ENCODE measurements at places on chromosomes 6 and 20. TPM values are rescaled to one million over a fixed set of nuclear protein-coding genes. Genes with fewer than 3 reads are reported as not detected.
A peak's percentile ranks its signal among the peaks of the same experiment; 100 is the strongest.

- peak; percentile 60 for DNase-seq
- H3K4me3 ChIP-seq = no peak overlapping the region
- H3K27me3 ChIP-seq = no peaks in the 10 kb centered on the region
- H3K4me1 ChIP-seq = peaks cover 26% of the 10 kb centered on the region
Observed at GRCh38 chr20:5864873-5865587, 85.3 kb downstream of the TRMT6 start.

- H3K27ac ChIP-seq = no peak overlapping the region
- peaks cover 38% of the 10 kb centered on the region for H3K4me1 ChIP-seq
- no peak overlapping the region for H3K4me3 ChIP-seq
- no peaks in the 10 kb centered on the region for H3K36me3 ChIP-seq
- no peaks in the 10 kb centered on the region for H3K27me3 ChIP-seq
Observed at GRCh38 chr20:59015411-59015810, 3.8 kb upstream of the TUBB1 start.

DNA sequence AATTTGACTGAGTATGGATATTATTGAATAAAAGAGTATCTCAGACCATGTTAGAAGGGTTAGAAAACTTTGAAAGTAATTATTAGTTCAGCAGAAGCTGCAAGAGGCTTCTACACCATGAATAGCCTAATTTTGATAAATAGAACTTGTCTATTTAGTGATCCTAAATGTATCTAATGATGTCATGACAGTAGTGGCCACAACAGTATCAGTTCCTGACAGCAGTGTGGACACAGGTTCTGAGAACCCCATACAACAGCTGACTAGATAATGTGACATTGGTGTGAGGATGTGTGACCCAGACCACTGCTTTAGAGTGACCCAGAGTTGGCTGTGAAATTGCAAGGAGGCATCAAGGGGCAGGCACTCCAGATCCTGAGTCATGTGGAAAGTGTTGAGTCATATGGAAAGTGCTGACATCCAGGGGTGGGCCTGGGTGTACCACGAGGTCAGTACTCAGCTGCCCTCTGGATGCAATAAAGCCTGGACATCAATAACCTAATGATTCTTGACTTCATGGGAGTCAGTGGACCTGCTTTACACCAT is 754.7 kb downstream of the DHX35 start:
- no peak overlapping the region for H3K27ac ChIP-seq
- no peaks in the 10 kb centered on the region for H3K36me3 ChIP-seq
- H3K4me3 ChIP-seq = no peak overlapping the region
- peak; percentile 2 for DNase-seq
- no peaks in the 10 kb centered on the region for H3K27me3 ChIP-seq

GRCh38 chr6:106556368-106556960 is 72.8 kb downstream of the RTN4IP1 start:
- DNase-seq = peak; percentile 25
- no peak overlapping the region for H3K4me3 ChIP-seq

- H3K4me3 ChIP-seq = no peak overlapping the region
- no peaks in the 10 kb centered on the region for H3K36me3 ChIP-seq
- no peaks in the 10 kb centered on the region for H3K4me1 ChIP-seq
- H3K27ac ChIP-seq = no peak overlapping the region
- no peaks in the 10 kb centered on the region for H3K27me3 ChIP-seq
Observed at GRCh38 chr6:23873161-23873560, 252.9 kb upstream of the NRSN1 start.

DNA sequence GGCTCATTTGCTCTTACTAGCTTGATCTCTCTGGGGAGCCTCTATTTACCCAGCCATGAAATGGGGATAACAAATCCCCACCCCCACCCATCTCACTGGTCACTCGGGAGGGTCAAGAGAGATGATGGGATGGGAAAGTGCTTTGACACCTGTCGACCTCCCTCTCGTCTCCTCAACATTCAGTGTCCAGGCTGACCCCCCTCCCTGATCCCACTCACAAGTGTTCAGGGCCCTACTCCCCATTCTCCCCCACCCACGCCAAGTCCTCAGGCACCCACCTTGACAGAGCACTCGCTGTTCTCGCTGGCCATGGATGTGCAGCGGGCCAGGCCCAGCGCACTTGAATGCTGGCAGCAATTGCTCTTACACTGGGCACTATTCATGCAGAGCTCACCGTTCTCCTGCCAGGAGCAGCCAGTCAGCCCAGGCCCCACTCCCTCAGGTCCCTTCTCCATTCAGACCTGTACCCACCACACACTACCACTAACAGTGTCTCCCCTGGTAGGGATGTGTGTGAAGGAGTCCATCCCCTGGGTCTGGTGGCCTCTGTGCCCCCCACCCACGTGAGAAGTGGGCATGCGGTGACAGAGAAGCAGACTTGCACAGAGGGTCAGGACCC is 1.6 kb downstream of the CLPS start:
- DNase-seq = no peak
- H3K4me1 ChIP-seq = no peaks in the 10 kb centered on the region
- no peak overlapping the region for H3K4me3 ChIP-seq
- no peaks in the 10 kb centered on the region for H3K36me3 ChIP-seq

- no peak overlapping the region for H3K4me3 ChIP-seq
- H3K27ac ChIP-seq = no peak overlapping the region
- H3K4me1 ChIP-seq = no peaks in the 10 kb centered on the region
Observed at GRCh38 chr6:40146902-40147301, 212.6 kb upstream of the MOCS1 start.

DNA sequence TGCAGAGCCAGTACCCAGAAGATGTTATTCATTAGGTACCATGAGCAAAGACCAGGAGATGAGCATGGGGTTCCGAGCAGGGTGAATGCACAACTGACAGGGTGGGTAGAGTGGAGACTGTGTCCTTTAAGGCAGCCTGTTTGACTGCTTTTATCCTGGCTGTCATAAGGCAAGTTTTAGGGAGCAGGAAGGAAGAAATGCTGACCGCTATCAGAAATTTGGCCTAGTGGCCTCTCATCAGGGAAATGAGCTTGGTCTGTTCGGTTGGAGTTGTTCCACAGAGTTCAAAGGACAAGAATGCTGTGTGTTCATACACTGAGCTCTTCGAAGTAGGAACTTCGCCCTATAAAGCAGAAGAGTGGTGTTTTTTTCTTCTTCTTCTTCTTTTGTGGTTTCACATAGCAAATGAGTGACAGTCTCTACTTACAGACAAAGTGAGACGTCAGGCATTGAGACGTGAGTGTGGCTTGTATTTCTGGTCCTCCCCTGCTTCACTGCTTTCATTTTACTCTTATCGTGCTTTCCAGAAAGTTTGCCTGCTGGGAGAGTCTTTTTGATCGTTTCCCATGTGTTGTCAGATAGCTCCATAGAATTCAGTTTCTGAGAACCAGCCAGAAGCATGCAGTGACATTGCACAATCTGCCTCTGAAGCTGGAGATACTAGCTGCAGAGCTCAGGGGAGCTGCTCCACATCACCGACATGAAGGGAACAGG is at the start of gene CASS4:
TSS of gene CASS4 (plus strand) at position 502 of the 714 bp plus-strand sequence. CDS start at position 701, 199 bp downstream.
- H3K4me3 ChIP-seq = peak within 1 kb of the TSS; percentile 48
- peaks cover 9% of the 10 kb centered on the region for H3K36me3 ChIP-seq
- peaks cover 18% of the 10 kb centered on the region for H3K4me1 ChIP-seq
- H3K27me3 ChIP-seq = no peaks in the 10 kb centered on the region
- peak; percentile 93 for DNase-seq

- H3K27me3 ChIP-seq = no peaks in the 10 kb centered on the region
- no peak for DNase-seq
- H3K27ac ChIP-seq = no peak overlapping the region
- no peak overlapping the region for H3K4me3 ChIP-seq
Observed at GRCh38 chr20:23640671-23641667, 3.2 kb upstream of the CST3 start.

- peaks cover 10% of the 10 kb centered on the region for H3K36me3 ChIP-seq
- peak overlapping the region; percentile 35 for H3K4me3 ChIP-seq
- H3K27ac ChIP-seq = peak overlapping the region; percentile 56
- DNase-seq = peak; percentile 95
- peaks cover 30% of the 10 kb centered on the region for H3K4me1 ChIP-seq
Observed at GRCh38 chr6:15504581-15505350, 158.1 kb downstream of the DTNBP1 start.

GRCh38 chr20:50317116-50317515 is 126.5 kb downstream of the CEBPB start:
- H3K4me3 ChIP-seq = no peak overlapping the region
- no peaks in the 10 kb centered on the region for H3K36me3 ChIP-seq
- no peak overlapping the region for H3K27ac ChIP-seq
- H3K4me1 ChIP-seq = peaks cover 29% of the 10 kb centered on the region
- H3K27me3 ChIP-seq = no peaks in the 10 kb centered on the region

DNA sequence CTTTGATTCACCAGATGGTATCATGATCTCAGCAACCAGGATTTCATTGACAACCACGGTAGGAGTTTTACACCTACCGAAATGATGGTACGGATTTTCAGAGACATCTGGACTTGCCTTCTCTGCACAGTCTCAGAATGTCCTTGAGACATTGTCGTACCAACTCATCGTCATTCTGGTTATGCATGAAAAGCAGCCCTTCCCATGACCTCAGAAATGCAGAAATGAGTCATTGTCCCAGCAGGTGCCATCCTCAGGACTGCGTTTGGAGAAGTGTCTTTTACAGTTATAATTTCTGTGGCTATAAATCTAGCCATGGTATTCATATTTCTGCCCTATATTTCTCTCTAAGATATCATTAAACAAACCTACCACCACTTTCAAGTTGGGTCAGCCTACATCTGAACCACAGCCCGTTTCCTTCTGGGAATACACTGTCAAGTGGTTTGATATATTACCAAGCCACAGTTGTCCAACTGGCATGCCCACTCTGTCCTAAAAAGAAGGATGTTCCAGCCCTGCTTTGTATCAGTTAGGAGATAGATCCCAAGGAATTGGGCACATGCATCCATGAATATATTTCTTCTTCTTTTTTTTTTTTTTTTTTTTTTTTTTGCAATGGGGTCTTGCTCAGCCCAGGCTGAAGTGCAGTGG is 7.5 kb upstream of the BFSP1 start:
- H3K4me3 ChIP-seq = no peak overlapping the region
- H3K36me3 ChIP-seq = no peaks in the 10 kb centered on the region
- no peaks in the 10 kb centered on the region for H3K27me3 ChIP-seq
- peak; percentile 44 for DNase-seq
- H3K4me1 ChIP-seq = peaks cover 23% of the 10 kb centered on the region

- H3K4me1 ChIP-seq = peaks cover 2% of the 10 kb centered on the region
- DNase-seq = no peak
- no peak overlapping the region for H3K27ac ChIP-seq
- no peak overlapping the region for H3K4me3 ChIP-seq
Observed at GRCh38 chr6:88386167-88386566, 220.0 kb upstream of the CNR1 start.

DNA sequence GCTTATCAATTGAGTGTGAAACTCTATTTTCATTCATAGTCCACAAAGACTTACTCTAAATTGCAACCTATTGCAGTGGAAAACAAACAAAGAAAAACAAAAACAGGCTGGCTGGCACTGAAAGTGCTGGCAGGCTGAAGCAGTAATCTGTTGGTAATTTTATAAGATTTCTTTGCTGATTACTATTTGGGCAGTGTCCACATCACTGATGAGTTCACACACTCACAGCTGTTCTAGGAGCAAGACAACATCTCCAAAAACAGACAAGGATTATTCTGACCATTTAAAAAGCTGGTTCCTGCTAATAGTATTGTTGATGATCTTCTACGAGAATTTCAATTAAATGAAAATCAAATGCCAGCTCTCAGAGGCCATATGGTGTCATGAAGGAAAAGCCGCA is 26.9 kb downstream of the MARCKS start:
- H3K27ac ChIP-seq = no peak overlapping the region
- no peaks in the 10 kb centered on the region for H3K27me3 ChIP-seq

DNA sequence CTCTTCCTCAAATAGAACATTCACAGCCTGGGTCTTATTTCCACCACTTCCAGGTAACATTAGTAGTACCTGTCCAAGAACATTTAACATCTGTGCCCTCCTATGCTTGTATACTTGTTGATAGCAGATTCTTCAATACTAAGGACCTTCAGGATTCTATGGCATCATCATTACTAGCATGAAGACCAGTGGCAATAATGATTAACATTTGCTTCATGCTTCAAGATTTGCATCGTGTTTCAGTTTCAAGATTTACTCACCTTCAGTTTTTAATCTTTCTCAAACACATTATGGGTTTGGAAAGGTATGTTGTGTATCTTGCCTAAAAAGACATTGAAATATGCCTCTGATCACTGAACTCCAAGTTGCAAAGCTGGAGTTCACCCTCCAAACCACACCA is 412.8 kb upstream of the NRSN1 start:
- no peak for DNase-seq
- H3K4me3 ChIP-seq = no peak overlapping the region
- H3K4me1 ChIP-seq = no peaks in the 10 kb centered on the region
- no peak overlapping the region for H3K27ac ChIP-seq
- H3K36me3 ChIP-seq = no peaks in the 10 kb centered on the region

DNA sequence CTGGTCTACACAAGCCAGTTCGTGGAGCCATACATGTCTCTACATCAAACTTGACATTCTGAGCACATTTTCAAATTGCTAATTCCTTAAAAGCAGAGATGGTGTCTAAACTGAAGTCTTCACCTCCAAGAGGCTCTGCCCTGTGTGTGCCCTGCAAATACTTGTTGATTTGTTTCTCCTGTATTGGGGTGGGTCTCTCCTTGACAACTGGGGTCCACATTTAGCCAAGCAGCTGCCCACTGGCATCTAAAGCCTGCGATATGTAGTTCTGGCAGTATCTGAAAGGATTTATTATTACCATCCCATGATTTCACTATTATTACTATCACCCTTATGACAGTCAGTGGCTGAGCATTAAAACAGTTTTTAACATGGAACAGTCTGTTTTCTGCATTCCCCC is 45.9 kb upstream of the PKHD1 start:
- no peak overlapping the region for H3K27ac ChIP-seq
- H3K36me3 ChIP-seq = no peaks in the 10 kb centered on the region
- DNase-seq = no peak
- peaks cover 2% of the 10 kb centered on the region for H3K27me3 ChIP-seq
- no peak overlapping the region for H3K4me3 ChIP-seq

DNA sequence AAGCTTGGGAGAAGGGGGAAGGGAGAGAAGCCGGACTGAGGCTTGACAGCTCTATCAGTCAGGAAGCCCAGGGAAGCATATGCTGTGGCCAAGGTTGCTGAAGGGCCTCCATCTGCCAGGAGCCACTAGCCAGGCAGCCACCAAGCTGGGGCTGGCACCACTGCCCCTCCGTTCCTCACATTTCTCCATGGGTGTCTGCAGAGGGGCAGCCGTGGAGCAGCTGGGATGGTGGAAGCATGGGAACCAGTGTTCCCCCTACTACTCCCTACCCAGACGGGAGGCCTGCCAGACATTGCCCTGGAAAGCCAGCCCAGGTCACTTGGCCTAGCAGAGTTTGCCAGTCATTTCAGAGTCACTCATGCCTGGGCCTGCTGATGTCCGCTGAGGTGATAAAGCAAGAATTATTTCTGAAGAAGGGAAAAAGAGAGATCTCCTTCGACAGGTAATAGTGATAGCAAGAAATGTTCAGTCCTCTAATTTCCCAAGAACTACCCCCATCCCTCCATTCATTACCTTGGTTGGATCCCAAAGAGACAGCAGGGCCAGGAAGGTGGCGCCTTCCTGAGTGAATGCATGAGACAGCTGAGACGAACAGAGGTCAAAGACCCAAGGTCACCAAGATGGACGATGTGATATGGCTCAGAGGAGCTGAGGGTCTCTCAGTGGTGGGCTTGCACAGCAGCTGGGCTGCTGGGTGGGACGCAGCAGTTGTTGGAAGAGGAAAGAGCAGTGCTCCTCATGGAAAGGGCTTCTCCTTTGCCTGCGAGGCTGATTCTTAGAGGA is 21.9 kb downstream of the SNPH start:
- H3K27ac ChIP-seq = no peak overlapping the region
- no peak overlapping the region for H3K4me3 ChIP-seq
- no peak for DNase-seq
- no peaks in the 10 kb centered on the region for H3K4me1 ChIP-seq
- no peaks in the 10 kb centered on the region for H3K27me3 ChIP-seq

The HLA-DMB gene
- 0.11 TPM for total RNA-seq

The DEFB127 gene
- not detected for total RNA-seq

The FARS2 gene
- total RNA-seq = 13.6 TPM

The SAMHD1 gene
- total RNA-seq = 99.7 TPM

The FILIP1 gene
- total RNA-seq = 2.0 TPM

The CFB gene
- 1.4 TPM for total RNA-seq

The ZC2HC1B gene
- total RNA-seq = not detected

The LPA gene
- total RNA-seq = not detected

The BFSP1 gene
- total RNA-seq = 4.2 TPM

All from astrocyte (in vitro differentiated cells and primary cell).